ENCODE measurements at places on chromosomes 16 and 17. TPM values are rescaled to one million over a fixed set of nuclear protein-coding genes. Genes with fewer than 3 reads are reported as not detected.

Gene EFNB3
- polyA plus RNA-seq: 22.3 TPM

Gene MMP25
- polyA plus RNA-seq: 3.2 TPM

Gene GAS2L2
- 0.13 TPM for polyA plus RNA-seq

Gene TNS4
- polyA plus RNA-seq: 0.32 TPM

Gene RAB37
- 4.9 TPM for polyA plus RNA-seq

Gene NPIPA5
- polyA plus RNA-seq: 2.6 TPM

DNA sequence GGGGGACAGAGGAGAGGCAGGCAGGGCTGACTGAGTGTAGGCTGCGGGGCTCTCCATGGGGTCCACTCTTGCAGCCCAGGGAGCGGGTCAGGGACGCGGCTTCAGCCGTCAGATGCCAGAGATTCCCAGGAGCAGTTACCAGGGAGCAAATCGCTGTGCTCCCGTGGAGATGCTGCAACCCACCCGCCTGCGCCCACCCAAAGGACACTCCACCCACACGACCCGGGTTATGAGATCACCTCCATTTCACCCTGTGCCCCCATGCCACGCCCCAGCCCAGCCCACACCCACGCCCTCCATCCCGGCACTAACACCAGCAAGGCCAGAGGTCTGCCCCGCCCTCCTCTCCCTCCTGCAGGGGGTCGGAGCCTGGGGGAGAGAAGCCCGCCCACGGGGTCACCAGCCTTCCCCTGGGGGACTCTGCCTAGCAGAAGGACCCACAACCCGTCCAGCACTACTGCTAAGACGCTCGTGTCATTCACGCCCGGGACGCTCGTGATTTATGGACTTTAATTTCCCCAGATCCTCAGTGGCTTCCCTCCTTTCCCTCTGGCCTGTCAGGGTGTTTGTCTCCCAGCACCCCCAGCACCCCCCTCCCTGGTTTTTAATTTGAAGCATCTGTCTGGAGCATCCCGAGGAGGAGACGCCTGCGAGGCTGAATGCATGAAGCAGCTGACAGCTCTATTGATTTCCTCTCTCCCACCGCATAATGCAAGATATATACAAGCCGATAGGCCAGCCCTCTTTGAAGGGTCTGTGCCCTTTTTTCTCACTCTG is 6.7 kb upstream of the RPL38 start:
- no peak for DNase-seq

- no peak for DNase-seq
These were observed 17.7 kb downstream of the LITAFD start for GRCh38 chr16:8899709-8900317.

DNA sequence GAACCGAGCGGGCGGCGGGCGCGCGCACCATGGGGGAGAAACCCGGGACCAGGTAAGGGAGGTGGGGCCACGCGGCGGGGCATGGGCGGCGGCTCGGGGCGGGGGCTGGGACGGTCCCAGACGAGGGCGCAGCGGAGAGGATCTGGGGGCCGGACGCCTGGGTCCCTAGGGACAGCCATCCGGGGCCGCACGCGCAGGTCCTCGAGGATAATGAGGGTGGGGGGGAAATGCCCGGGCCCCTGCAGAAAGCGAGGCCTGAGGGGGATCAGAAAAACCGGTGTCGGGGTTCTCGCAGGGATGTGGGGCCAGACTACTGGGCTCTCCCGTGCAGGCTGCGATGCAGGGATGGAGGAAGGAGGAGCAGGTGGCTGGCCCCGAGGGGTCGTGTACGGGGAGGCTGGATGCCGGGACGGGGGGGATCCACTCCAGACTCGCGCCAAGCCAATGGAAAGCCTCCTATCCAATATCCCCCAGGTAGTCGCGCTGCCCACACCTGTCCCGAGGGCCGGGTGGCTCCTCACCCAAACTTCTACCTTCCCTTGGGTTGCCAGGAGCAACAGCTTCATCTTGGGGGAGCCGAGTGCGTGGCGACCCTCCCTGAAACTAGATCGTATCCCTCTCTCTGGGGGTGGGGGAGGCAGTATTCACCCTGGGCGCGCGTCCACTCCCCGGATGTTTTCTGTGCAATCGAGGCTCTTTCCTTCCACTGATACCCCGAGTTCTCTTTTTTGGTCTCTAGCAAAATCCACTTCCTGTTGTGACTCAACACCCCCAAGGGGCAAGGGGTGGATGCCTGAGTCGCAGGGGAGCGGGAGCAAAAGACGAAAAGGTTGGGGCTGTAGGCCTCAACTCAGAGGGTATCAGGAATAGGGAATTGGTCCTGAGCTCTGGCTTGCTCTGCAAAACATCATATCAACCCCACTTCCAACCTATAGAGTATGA is 532 bp downstream of the ARRB2 start:
- no peak for DNase-seq

DNA sequence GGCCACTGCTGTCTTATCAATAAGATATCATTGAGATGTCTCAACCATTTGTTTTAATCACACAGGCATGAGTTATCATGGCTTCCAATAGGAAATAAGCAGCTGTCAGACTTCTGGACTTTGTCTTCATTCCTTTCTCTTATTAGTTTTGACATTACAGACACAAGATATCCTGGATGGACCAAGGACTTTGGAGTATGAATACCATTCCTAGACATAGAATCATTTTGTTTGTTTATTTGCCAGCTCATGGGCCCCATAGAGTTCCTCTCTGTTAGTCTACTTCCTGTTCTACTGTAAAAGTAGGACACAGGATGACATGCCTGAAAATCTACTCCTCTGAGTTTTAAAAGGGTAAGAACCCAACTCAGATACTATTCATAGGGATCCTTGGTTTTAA is 77.7 kb upstream of the KCNJ16 start:
- DNase-seq: no peak

DNA sequence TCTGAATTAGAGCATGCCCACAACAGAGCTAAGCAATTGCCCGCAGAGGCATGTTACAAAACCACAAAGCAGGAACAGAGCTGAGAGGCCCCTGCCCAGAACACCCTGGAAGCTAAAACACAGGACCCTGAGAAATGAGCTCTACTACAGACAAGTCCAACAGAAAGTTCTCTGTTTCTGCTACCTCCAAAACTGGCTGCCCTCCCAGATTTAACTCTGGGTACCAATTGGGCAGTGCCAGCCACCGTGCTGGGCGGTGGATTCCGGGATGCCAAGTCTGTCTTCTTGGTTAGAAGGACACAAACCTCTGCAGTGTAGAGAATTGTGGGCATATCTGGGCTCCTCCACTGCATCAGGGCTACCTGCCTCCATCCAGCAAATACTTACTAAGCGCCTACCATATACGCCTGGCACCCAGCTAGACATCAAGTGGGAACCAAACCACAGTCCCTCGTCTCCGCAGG is 1.0 kb downstream of the CMTM4 start:
- no peak for DNase-seq

GRCh38 chr17:60481604-60482003 is 44.4 kb downstream of the APPBP2 start:
- no peak for DNase-seq

DNA sequence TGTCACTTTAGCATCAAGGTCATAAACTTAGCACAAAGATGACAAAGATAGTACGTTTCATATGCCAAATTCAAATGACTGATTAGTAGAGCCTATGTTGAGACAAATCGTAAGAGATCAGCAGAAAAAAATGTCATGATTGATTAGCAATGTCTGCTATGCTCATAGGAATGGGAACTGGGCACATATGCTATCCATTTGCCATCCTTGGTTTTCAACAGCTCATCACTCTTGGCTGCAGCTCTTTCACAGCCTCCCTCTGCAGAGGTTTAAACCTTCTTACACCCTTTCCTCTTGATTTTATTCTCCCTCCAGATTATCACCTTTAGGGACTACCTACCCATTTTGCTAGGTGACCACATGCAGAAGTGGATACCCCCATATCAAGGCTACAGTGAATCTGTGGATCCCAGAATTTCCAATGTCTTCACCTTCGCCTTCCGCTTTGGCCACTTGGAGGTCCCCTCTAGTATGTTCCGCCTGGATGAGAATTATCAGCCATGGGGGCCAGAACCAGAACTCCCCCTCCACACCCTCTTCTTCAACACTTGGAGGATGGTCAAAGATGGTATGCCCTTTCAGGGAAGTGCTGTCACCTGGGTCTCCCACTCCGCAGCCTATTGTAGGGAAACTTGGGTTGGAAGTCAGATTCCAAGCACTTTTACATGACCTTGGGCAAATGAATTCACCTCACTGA is 16.2 kb downstream of the MPO start:
- no peak for DNase-seq

- no peak for DNase-seq
These were observed 584 bp downstream of the PMP22 start for GRCh38 chr17:15264542-15264941.

- DNase-seq: no peak
These were observed 11.0 kb upstream of the KRT17 start for GRCh38 chr17:41635121-41636097.

DNA sequence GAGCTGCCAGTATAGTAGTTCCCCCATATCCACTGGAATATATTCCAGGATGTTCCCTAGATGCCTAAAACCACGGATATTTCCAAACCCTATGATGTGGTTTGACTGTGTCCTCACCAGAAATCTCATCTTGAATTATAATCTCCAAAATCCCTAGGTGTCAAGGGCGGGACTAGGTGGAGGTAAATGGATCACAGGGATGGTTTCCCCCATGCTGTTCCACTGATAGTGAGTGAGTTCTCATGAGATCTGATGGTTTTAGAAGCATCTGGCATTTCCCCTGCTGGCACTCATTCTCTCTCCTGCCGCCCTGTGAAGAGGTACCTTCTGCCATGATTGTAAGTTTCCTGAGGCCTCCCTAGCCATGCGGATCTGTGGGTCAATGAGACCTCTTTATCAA is 168.6 kb downstream of the MAF start:
- no peak for DNase-seq

- DNase-seq: no peak
These were observed 13.6 kb downstream of the SEZ6 start for GRCh38 chr17:28992185-28992584.

GRCh38 chr17:44557651-44558285 is 484 bp downstream of the FZD2 start:
- no peak for DNase-seq

GRCh38 chr17:31803494-31804213 is 55.4 kb downstream of the COPRS start:
- DNase-seq: no peak

DNA sequence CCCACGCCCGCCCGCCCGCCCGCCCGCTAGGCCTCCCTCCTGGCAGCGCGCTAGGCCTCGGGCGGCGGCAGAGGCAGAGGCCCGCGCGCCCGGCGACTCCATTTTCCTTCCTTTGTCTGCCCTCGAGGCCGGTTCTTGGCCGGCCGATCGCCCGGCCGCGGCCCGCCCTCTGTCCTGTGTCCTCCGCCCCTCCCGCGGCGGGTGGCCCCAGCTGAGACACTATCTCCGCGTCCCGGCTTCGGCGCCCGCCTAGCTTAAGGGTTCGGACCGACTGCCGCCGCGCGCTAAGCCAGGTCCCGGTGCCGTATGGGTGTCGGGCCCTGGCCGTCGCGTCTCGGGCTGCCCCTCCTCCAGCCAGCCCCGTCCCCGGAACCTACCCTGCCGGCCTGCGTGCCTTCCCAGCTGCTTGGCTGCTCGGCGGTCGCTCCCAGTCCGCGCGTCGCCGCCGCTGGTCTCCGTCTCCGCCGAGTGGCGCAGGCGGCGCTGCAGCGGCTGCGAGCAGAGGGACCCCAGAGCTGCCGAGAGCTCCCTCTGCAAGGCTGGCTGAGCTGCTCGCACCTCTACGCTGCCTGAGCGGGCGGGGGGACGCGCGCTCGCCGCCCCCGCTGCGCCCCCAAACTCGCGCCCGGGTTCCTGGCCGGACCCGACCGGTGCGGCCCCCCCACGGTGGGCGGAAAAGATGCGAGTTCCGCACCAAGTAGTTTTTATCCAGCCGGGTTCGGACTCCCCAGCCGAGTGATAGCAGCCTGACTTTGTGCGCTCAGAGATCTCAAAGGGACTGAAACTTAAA is 787 bp downstream of the CTCF start:
- DNase-seq: peak; percentile 44

DNA sequence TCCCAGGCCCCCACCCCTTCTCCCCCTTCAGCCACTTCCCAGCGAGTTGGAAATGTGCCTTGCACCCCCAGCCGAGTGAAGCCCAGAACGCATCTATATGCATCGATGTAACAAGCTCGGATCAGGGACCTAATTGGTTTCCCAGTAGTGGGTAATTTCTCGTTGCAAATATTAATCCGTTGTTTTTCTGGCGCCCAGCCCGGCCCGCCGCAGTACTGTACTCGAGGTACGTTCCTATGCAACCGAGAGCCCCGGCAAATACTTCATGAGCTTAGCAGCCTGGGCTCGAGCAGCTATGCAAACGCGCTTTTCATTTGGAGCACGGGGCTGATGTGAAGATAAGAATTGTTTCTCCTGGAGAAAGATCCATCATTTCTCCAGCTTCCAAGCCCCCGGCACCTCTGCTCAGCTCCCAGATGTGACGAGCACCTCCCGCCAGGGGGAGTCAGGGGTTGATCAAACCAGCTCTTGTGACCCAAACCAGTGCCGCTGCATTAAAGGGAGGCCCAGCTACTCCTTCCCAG is 229.8 kb downstream of the KATNIP start:
- DNase-seq: peak; percentile 18

DNA sequence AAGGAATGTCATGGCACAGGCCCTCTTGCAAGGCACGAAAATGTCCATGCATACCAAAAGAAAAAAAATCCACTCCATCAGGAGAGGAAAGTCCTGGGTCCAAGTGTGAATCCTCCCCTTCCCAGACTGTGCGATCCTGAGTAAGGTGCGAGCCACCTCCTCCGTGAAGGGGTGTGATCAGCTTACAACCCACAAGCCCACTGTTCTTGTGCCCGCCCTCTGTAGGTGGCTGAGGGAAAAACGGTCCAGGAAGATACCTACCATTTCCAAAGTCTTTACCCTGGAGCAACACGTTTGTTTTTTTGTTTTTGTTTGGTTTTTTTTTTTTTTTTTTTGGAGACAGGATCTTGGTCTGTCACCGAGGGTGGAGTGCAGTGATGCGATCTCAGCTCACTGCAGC is 116.5 kb downstream of the ZNF423 start:
- no peak for DNase-seq

- no peak for DNase-seq
These were observed at the start of gene RAB26 for GRCh38 chr16:2147981-2148671. RAB26 (plus strand) TSS chr16:2148625; CDS start chr16:2148784, 159 bp downstream.

DNA sequence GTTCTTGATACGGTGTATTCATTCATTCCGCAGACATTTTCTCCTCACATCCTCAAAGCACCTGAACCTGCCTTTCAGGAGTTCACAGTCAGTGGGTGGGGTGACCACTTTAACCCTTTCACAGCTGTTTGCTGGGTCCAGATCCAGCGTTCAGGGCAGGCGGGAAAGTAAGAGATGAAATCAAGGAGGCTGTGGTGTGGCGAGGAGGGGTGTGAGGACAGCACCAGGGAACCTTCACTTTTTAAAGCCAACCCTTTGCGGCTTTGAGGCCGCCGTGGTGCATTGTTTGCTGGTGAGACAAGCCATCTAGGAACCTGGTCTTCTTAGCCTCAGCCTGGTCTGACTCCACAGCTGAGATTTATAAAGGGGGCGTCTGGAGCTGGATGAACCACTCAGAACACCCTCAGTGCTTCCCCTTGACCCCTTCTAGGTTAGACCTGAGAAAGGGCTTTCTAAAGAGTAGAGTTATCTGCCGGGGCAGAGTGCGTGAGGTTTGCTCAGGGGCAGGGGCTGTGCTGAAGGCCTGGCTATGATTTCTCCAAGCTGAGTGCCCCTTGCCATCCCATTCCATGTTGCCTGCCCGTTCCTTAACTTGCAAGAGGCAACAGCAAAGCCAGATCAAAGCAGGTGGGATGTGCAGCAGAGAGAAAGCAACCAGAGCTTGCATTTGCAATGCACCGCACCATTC is 933 bp downstream of the CCR7 start:
- no peak for DNase-seq

GRCh38 chr16:5789033-5789432 is 691.4 kb upstream of the EEF2KMT start:
- no peak for DNase-seq

- DNase-seq: no peak
These were observed 380 bp downstream of the HS3ST3A1 start for GRCh38 chr17:13601322-13601775.

All from left renal cortex interstitium (tissue), 4 donors.